H9 (cell line): ENCODE measurements at places on chromosomes 7 and 10. TPM values are rescaled to one million over a fixed set of nuclear protein-coding genes. Genes with fewer than 3 reads are reported as not detected.

GRCh38 chr10:119254335-119254734 is 47.0 kb downstream of the GRK5 start:
- H3K27ac ChIP-seq, result no peak overlapping the region
- DNase-seq, result no peak
- H3K36me3 ChIP-seq, result no peaks in the 10 kb centered on the region
- H3K4me1 ChIP-seq, result peaks cover 2% of the 10 kb centered on the region; the same call in 1 of the 2 replicates
- H3K27me3 ChIP-seq, result peaks cover 5% of the 10 kb centered on the region; the same call in 1 of the 2 replicates

DNA sequence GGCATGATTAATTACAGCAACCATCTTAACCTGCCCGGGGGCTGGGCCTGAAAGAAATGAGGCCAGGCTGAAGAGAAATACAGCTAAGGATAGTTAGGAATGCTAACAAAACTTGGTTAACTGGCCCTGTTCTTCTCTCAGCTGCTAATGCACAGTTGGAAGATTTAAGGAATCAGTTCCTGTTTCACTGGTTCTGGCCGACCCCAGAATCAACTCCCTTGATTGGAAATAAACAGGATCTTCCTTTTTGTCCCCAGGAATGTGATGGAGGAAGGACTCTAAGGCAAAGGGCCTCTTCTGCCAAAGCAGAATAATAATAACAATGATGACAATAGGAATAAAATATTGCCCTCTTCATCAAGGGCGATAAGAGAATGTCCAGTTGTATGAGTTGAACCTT is 3.5 kb upstream of the LRMDA start:
- no peaks in the 10 kb centered on the region for H3K36me3 ChIP-seq
- no peak overlapping the region for H3K27ac ChIP-seq
- no peaks in the 10 kb centered on the region for H3K4me1 ChIP-seq
- DNase-seq, result no peak

Gene CYP2C9
- not detected in 2 replicates for total RNA-seq

Gene SEC61A2
- total RNA-seq, result 13.9 TPM in 2 replicates

Gene TSPAN12
- 6.6 and 8.7 TPM in 2 replicates for total RNA-seq

Gene PDSS1
- total RNA-seq, result 18.4 and 19.7 TPM in 2 replicates

DNA sequence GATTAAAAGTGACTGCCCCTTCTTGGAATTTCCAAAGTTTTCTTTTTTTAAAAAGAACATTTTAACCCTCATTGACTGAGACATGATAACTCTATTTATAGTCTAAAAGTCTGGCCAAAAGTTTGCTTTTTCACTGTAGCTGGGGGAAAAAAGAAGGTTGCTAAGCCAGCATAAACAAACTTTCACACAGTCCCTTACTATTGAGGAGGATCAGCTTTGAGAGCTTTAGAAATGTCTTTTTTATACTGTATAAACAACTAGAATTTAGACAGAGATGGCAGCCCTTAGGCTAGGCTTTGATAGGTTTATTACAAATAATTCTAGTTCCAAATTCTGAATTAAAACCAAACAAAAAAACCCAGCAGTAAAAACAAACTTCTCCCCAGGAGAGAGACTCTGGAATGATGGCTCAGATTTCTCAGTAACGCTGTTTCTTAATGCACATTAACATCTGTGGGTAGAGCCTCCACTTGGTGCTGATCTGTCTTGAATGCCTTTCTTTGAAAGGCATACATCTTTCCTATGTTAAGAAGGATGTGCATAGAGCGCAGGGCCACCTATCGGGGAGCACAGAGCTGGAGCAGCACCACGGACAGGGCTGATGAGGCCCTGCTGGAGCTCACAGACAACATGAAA is 100.9 kb upstream of the PDLIM1 start:
- no peaks in the 10 kb centered on the region for H3K27me3 ChIP-seq
- H3K4me3 ChIP-seq, result peak overlapping the region; percentile 17; the same call in 1 of the 3 replicates
- H3K4me1 ChIP-seq, result 0 out of 2 replicates have a peak, but pooled peaks cover 2% of the 10 kb centered on the region
- no peak overlapping the region for H3K27ac ChIP-seq
- DNase-seq, result peak; percentile 67

DNA sequence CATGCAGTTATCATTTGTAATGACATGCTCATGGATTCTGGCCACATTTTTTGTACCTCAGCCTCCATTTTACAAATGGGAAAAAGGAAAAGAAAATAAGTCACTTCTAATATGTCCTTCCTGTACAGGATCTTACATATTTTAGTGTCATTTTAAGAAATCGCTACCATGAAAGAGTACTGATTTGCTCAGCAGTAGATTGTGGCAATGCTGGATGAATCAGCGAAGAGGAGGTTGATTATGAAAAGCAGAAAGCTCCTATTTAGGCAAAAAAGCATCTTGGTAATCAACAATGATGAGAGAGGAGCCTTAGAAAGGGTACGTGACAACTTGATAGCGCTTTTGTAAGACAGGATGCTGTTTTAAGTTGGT is 522.9 kb downstream of the PARD3 start:
- H3K27me3 ChIP-seq, result no peaks in the 10 kb centered on the region
- H3K36me3 ChIP-seq, result no peaks in the 10 kb centered on the region
- no peak overlapping the region for H3K4me3 ChIP-seq
- no peak overlapping the region for H3K27ac ChIP-seq

DNA sequence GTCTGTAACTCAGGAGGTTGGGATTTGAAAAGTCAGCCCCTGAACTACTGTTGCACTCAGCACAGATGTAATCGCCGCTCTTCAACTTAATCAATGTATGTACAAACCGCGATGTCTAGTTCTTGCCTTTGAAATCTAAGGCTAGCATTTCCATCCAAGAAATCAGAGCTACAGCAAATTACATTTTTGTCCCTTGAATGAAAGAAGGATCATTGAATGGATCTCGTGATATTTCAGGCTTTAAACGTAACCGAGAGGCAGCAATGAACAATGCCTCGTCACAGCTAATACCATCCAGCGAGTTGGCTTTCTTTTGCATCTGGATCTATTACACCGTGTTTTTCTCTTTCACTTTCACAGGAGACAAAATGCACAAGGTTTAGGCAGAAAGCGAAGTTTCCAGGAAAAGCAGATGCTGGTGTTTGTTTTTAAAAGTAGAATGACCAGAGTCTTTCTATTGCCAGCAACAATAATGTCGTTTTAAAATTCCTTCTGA is 5.5 kb downstream of the SKIDA1 start:
- H3K36me3 ChIP-seq, result no peaks in the 10 kb centered on the region
- H3K4me3 ChIP-seq, result peak overlapping the region; percentile 85
- H3K27ac ChIP-seq, result no peak overlapping the region
- peaks cover 17% of the 10 kb centered on the region; the same call in 1 of the 2 replicates for H3K27me3 ChIP-seq
- DNase-seq, result no peak
- H3K4me1 ChIP-seq, result peaks cover 9% of the 10 kb centered on the region; the same call in 1 of the 2 replicates

- H3K27me3 ChIP-seq, result no peaks in the 10 kb centered on the region
- no peaks in the 10 kb centered on the region for H3K4me1 ChIP-seq
- no peak overlapping the region for H3K4me3 ChIP-seq
These were observed 138.8 kb downstream of the PRPF18 start for GRCh38 chr10:13725594-13725993.

GRCh38 chr10:5843686-5844344 is 30.6 kb upstream of the GDI2 start:
- no peaks in the 10 kb centered on the region for H3K27me3 ChIP-seq
- H3K4me3 ChIP-seq, result no peak overlapping the region
- H3K4me1 ChIP-seq, result no peaks in the 10 kb centered on the region
- no peak overlapping the region for H3K27ac ChIP-seq
- no peaks in the 10 kb centered on the region for H3K36me3 ChIP-seq

DNA sequence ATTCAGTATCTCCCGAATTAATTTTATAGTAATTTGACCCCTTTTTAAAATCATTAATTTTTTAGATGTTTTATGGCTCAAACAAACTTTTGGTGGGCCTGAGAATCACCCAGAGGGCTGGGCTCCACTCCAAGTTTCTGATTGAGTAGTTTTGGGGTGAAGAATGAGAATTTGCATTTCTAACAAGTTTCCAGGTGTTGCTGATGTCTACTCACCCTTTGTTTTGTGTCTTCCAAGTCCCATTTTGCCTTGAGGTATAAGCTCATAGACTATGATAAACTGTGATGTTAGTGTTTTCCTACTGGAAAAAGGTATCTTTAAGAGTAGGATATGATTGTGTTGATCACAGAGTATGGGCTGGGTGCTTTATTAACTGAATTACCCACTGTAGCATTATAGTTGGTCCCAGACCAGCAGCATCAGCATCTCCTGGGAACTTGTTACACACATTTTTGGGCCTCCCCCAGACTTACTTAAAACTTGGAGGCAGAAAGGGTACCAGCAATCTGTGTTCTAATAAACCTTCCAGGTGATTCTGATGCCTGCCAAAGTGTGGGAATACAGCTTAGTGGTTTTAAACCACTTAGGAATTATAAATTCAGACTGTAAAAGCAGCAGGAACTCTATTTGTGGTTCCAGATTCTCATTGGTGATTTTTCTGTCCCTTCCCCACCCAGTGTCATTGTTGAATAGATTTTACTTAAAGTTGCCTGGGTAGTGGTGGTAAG is 19.1 kb downstream of the ZNRF2 start:
- 0 out of 2 replicates have a peak, but pooled peaks cover 3% of the 10 kb centered on the region for H3K36me3 ChIP-seq
- no peak overlapping the region for H3K4me3 ChIP-seq
- no peaks in the 10 kb centered on the region for H3K27me3 ChIP-seq
- DNase-seq, result no peak
- no peak overlapping the region for H3K27ac ChIP-seq
